Islet precursor cell (in vitro differentiated cells): ENCODE measurements at places on chromosomes 11 and 22.

GRCh38 chr22:20131597-20131858, at the start of gene ZDHHC8:
Gene ZDHHC8, plus strand, starts transcription at chr22:20131804. Its CDS starts 144 bp downstream, at chr22:20131948.
- no peak for DNase-seq

GRCh38 chr22:42930810-42931420, 73.8 kb upstream of the ARFGAP3 start:
- DNase-seq: peak; percentile 74

DNA sequence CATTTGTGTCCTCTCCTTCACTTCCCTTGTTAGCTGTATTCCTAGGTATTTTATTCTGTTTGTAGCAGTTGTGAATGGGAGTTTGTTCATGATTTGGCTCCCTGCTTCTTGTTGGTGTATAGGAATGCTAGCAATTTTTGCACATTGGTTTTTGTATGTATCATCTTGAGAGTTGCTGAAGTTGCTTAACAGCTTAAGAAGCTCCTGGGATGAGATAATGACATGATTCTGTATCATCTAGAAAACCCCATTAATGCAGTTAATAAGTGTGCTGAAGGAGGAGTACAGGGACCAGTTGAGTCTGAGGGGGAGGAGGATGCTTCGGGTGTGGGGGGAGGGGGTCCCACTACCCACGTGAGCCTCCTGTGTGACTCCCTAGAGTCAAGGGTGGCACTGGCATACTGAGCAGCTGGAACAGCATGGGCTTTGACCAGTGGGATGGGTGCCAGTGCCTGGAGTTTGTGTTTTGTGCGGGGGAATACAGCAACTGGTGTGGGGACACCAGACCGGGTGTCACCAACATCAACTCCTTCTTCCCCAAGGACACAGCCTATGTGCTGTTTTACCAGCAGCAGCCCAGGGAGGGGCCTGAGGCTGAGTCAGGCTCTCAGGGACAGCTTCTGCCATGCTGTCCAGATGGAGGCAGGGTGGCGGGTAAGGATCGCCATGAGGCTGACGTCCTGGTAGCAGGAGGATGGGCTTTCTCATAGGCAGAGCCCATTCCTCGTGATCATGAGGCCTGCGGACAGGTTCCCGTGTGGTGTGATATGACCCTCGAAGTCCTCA, 24.1 kb downstream of the USP35 start:
- no peak for DNase-seq

DNA sequence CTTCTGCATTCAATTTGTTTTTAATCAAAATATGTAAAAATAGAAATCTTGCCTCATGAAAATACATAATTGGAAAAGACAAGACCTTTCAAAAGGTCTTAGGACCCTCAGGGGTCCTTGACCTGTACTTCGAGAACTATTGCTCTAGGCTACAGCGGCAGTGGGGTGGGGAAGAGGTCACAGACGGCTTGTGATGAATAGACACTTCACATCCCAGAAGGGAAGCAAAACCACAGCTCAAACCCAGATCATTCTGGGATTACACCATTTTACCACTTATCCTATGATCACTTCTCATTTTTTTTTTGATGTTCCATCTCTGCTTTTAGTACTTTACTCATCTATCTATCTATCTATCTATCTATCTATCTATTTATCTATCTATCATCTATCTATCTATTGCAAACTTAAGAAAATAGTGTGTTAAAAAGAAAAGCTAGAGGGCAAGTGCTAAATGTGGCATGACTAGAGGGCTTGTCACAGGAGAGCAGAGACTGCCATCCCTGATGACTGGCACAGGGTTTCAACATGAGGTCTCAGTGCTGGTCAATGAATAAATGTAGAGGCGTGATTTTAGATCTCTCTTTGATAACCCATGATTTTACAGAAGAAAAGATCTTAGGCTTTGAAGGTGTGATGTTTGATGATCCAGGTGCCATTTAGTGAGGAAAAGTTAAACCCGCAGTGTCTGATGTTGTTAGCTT, 37.1 kb downstream of the RNF141 start:
- DNase-seq: no peak

GRCh38 chr11:113885897-113886296, 10.5 kb upstream of the USP28 start:
- peak; percentile 78 for DNase-seq

DNA sequence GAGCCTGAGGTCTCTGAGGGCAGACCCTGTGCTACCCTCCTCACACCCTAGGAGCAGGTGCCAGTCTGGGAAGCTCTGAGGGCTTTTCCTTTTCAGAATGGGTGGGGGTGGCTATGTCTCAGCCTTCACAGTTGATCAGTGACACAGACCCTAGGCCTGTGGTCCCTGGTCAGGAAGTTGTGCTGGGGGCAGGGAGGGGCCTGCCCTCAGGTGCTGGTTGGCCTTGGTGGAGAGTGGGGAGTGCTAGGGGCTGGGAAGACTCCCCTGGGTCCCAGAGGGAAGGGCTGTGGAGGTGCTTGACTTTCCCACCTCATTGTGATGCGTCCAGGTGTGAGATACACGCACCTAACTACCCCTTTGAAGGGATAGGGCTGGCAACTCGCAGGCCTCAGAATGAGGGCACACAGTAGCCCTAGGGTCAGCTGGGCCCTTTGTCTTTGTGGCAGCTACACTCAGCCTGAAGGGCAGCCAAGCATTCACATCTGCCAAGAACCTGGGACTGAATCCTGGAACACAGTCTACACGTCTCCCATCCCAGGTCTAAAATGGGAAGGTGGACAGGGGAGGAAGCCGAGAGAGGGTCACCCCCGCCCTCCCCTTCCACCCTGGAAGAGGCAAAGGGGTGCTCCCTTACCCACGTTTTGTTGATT, 31.2 kb upstream of the ATXN10 start:
- DNase-seq: no peak

- DNase-seq: no peak
Measured at GRCh38 chr11:129115652-129116586, 76.2 kb downstream of the ARHGAP32 start.

DNA sequence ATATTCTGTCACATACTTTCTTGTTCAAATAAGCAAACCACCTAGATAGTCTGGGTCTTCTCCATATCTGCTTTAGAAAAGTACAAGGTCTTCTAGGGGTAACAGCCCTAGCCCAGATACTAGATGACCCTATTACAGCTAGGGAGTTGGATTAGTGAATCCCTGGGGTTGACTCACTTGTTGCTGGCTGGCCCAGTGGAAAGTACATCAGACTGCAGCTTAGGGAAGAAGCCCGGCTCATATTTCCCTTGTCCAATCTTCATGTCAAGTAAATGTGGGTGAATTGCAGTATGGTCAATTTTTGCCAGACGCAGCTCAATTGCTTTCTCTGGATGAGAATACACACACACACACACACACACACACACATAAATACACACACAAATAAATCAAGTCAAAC, 79.1 kb upstream of the SCUBE2 start:
- DNase-seq: no peak

DNA sequence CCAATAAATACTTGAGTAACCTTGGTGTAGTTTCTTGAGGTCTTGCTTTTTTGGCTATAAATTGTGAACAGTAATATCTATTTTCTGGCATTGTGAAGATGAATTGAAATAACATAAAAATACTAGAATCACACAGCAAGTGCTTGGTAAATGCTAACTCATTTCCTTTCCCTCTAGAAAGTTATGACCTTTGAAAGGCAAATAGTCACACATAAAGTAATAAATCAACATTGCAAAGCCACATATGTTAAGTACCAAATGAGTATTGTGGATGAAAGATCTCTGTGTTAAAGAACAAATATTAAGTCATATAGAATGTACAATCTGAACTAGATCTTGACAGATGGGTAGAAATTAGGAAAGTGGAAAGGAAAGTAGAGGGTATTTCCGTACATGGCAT, 559.6 kb upstream of the CCDC90B start:
- DNase-seq: no peak

DNA sequence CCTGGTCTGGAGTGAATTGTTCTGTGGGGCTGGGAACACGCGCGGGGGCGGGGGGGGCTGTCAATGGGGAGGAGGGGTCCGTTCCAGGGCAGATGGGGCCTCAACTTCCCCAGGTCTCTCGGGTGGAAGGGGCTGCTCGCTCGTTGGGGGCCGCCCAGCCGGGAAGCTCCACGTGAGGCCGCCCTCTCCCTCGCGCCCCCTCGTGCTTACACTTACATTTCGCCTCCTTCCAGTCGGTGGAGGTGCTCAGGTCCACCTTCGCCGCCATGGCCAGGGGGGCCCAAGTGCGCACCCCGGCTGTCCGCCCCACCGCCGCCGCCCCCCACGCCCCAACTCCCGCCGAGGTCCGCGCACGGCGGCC, 452 bp downstream of the MACROD1 start:
- no peak for DNase-seq

GRCh38 chr11:128610721-128611617, 23.6 kb upstream of the ETS1 start:
- peak; percentile 57 for DNase-seq

DNA sequence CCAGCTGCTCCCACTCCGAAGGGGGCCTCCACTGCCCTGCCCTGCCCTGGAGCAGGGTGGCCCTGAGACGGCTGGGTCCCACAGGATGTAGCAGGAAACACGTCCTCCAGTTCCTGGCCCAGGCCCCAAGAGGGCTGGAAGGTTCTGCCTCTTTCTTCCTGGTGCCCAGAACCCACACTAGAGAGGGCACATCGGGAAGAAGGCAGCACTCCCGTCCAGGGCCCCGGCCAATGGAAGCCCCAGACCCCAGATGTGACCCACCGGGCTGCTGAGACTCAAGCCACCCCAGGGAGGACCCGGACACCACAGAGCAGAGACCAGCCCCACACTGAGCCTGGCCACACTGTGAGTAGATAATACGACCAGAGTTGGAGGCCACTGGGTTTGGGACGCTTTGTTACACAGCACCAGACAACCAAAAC, 71.2 kb downstream of the CELSR1 start:
- no peak for DNase-seq

DNA sequence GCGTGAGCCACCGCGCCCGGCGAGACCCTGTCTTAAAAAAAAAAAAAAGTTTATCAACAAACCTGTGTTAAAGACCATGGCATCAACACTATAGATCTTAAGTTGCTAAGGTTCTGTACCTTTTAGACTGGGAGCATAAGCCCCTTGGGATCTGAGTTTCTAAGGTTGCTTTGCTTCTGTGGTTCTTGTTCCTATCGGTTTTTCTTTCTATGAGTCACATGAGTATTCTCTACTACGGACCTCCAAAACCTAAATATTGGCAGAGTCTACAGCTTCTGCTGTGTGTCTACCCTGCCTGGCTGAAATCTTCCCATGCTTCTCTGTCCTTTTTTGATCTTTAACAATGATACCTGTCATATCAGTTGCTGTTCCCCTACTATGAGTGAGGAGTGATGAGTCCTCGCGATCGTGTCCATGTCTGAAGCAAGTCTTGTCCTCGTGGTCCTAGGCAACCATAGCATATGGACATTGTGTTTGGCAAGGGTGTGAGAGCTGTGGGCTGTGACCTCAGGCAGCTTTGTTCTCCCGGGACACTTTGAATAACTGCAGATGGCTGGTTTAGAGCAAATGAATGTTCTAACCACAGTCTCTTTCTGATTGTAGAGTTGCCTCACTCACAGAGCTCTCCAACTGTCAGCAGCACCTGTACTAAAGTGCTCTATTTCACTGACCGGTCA, 9.0 kb upstream of the DLAT start:
- DNase-seq: no peak

DNA sequence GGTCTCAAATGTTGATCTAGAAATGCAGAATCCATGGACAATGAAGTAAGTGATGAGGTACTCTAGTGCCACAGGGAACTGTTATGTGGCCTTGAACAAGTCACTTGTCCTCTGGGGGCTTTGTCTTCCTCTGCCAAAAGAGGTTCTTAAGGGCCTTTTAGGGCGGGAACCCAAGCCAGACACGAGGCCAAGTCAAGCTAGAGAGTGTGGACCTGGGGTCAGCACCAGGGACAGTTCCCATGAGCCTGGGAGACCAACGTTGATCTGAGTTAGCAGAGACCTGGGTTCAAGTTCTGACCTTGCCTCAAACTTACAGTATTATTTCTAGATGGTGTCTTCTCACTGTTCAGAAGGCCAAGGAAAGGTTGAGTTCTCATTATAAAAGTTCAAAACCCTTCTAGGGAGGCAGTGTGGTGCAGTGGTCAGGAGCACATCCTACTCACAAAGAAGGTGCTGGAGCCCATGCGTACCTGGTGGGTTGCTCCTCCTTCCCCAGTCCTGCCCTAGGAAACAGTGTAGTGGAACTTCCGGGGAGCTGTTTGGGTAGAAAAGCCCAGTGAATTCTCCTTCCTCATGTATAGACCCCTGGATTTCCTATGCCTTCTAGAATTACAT, 121.5 kb downstream of the CHST1 start:
- DNase-seq: peak; percentile 64

GRCh38 chr11:70601861-70602538, 203.7 kb downstream of the CTTN start:
- no peak for DNase-seq

DNA sequence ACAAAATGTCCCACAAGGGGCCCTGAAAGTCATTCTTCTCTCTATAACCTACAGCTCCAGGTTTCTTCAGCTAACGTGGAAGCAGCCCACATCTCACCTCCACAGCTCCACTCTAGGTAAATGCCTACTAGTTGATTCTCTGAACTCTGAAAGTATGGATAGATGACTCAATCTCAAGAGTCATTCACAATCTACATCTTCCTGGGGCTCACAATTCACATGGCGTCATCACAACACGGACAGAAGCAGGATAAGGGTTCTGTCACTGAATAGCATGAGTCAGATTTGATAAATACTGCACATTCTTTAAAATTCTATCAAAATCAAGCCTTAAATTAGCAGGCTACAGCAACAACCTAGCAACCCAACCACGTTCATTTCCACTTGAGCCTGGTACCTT, 96.3 kb downstream of the PLEKHA7 start:
- no peak for DNase-seq

- DNase-seq: no peak
Measured at GRCh38 chr11:35139722-35140282, 831 bp downstream of the CD44 start.

GRCh38 chr11:126175393-126175792, 36.1 kb downstream of the RPUSD4 start:
- no peak for DNase-seq

GRCh38 chr22:46346680-46347405, 11.3 kb downstream of the TRMU start:
- no peak for DNase-seq

DNA sequence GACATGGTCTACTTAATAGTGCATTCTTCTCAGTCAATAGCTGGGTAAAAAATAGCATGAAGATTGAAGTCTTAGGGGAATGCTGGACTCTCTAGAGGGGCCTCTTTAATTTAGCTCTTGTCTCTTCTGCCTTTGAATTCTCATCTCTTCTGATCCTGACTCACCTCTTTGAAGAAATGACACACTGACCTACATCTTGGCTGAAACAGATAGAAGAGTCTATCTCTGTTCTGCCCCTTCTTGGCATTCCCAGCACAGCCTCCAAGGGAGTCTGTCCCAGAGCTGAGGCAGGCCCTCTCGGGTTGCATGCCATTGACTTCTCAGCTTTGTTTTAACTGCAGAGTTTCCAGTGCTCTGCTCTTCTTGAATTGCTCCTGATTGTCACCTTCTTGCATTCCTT, 55.7 kb downstream of the PTPRJ start:
- DNase-seq: peak; percentile 81

GRCh38 chr11:115930291-115930690, 426.1 kb upstream of the CADM1 start:
- DNase-seq: no peak

DNA sequence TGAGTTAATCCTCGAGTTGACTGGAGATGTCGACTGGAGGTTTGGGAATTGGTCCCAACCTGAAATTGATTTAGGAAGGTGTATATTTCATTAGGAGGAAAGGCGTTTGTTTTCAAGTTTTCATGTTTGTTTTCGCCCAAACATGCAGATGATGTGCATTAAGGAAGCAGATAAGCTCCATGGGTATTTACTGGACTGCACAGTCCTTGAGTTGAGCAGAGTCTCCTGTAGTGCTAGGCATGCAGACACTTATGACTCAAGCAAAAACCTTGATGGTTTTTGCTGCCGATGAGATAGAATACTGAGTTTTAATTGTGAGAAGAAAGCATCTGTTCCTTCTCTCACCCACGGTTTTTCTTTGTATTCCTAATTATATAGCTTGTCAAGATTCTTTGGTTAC, 27.9 kb downstream of the CABIN1 start:
- no peak for DNase-seq
